ENCODE measurements at places on chromosomes 1 and 21.

GRCh38 chr1:183418696-183419095 lies 516 bp upstream of the NMNAT2 start:
- DNase-seq = no peak

DNA sequence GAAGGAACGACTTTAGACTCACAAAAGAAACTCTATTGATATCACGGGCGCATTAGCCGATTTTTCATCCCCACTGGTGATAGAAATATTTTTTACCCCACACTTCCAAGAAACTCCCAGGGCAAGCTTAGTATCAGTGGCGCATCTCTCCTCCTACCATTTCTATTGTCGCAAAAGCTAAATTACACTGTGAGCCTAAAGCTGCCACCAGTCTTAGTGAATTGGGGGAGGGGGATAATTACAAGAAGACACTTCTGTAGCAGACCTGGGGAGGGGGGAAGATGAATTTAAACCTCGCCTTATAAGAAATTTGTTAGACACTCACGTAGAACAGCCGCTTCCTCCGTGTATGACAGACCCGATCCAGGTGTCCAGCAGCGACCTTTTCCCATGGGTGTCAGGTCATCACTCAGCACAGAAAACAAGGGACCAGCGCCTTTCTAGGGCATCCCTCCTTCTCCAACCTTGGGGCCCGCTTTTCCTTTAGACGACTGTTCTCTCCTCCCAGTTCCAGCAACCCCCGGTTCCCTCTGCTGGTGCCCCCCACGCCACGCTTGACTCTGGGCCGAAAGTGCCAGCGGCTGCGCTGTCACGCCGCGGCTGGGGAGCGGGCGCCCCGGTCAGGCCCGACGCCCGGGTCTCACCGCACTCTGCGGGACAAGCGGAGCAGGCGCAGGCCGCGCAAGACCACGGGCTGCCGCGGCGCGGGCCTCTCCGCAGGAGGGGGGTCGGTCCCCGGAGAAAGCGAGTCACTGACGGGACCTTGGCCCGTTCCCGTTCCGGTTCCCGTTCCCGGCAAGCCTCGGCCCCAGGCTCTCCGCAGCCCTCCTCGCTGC lies 821 bp downstream of the PHC2 start:
- DNase-seq = peak; percentile 19

DNA sequence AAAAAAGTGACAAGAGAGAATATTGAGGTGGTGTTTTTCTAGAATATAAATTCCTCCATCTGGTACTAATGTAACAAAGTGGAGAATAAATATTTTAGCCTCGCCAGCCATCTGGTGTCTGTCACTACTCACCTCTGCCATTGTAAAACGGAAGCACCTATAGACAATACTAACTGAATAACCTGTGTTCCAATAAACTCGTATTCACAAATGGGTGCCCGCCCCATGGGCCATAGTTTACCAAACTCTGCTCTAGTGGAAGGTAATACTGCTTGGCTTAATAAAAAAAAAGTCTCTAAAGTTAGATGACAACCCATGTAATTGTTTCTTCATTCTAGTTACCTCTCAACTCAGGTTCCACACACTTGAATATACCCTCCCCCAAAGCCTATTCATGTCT lies 8.1 kb downstream of the MIS18A start:
- peak; percentile 49 for DNase-seq

DNA sequence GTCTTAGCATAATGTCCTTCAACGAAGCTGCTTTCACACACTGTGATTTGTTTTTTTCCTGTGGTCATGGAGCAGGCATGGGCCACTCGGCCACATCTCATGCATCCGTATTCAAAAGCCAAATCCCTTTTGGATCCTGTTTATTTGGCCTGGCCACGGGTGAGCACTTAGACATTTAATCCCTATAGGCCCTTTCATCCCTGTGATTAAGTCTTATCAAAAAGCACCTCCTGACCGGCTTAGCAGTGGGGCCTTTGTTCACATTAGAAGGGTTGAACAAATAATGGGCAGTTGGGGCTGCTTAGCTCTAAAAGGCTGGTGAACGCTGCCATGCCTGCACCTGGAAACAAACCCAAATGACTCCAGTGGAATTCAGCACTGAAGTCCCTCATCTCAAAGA lies 2.0 kb downstream of the KCNE2 start:
- DNase-seq = no peak

DNA sequence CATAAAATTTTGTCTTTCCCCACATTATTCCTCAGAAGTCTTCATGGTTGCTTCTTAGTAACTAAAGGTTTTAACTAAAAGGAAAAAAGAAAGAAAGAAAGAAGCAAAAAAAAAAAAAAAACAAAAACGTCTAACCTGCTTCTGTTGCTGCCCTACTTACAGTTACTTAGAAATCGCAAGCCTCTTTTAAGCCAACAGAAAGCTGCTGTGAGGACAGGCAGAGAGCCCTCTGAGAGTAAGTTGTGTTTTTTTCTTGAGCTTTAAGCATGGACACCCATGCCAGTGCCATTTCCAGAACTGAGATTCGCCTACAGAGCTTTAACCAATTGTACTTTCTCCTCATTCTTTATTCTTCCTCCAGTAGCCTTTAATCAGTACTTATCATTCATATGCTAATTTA lies 25.6 kb upstream of the RGS1 start:
- no peak for DNase-seq

DNA sequence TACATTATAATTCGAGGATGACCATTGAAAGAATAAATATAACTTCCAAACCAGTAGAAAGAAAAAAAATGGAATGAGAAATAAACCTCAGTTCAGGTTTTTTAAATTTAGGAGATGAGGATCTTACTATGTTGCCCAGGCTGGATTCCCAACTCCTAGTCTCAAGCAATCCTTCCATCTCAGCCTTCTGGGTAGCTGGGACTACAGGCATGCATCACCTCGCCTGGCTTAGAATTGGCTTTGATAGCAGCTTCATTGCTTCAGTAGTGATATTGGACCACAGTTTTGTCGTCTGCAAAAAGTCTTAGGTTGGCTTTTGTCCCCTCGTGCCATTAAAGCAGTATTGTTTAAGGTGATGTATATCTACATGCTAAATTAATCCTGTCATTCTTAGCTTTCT lies 2.9 kb downstream of the NASP start:
- DNase-seq = no peak

Data from NCI-H524 (cell line).